ENCODE measurements at places on chromosomes 12 and 14.

GRCh38 chr14:85129921-85130320, 400.0 kb upstream of the FLRT2 start:
- no peak for DNase-seq

DNA sequence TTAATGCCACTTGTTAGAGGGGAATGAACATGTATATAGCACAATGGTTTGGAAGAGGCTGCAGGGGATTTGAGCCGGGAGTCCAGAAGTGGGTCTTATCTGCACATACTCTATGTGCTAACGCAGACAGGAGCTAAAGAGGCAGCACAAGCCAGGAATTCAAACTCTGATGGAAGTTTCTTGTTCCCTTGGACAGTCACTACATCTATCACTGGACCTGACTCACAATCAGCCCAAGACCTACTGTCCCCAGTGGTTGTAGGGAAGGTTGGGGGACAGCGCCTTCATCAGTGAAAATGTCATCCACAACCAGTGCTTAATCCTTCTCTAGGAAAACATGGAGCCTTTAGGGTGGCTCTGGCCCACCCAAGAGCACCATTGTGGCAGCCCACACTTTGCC, 107.8 kb downstream of the GCH1 start:
- DNase-seq, result no peak

DNA sequence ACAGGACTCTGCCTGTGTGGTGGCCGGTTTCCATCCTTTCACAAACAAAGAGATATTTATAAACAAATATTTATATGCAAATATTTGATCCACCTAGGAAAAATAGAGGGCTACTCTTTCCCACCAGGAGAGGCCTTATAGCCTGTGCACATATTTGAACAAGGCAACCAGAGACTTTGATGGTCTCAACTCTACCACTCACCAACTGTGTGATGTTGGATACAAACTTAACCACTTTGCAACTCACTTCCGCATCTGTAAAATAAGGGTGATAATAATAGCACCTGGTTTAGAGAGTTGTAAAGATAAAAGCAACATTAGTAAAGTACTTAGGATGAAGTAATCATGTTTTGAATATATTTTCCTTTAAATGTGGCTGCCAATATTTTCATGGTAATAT, 1.5 kb upstream of the CLEC12A start:
- DNase-seq, result no peak

DNA sequence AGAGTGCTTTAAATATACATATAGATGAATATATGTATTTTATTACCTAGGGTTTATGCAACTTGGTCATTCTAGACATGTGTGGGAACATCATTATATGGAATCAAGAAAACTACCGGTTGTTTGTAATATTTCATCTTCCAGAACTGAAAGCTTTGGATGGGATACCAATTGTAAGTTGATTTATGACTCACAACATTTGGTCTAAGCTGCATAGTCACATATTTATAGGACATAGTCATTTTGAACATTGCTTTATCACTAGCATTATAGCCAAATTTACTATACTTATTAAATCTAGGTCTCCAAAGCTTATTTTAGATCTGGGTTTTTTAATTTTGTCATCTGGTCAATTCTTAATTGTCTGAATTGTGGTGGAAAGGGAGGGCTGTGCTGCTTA, 83.7 kb upstream of the PCNX4 start:
- DNase-seq, result no peak

DNA sequence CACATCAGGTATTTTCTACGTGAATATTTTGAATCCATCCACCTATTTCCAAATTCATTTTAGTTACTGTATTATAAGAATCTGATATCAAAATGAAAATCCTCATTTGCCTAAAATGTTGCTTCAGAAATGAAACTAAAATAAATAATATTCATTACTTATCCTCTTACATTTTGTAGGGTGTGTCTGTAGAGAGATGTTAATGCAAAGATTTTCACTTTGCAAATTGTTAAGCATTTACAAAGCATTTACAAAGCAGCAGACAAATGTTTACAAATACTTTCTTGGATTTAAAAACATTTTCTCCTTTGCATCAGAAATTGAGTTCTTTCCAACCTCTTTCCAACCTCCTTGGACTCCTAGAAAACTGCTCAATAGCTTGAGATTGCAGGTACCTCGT, 360.0 kb upstream of the DCN start:
- no peak for DNase-seq

DNA sequence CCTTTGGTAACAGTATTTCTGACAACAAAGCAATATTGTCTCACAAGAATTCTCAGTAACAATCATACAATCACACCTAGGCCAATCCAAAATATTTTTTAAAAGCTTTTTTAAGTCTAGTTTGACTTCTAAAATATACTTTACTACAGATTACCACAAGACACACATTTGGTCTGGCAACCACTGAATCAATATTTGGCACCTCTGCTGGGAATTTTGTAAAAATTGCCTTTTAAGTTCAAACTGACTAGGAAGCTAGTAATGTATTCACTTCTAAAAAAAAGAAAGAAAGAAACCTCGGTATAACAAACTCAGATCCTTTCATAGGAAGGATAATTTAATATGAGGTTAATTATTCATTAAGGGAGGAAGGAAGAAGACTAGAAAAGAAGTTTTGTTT, 18.2 kb upstream of the ETV6 start:
- no peak for DNase-seq

Data from right lobe of liver (tissue), 6 donors.